HEK293T (cell line): ENCODE measurements at places on chromosomes 13 and 19.

GRCh38 chr13:106609116-106609515, 41.2 kb upstream of the ARGLU1 start:
- no peak for DNase-seq

GRCh38 chr13:25775986-25776385, 275.8 kb downstream of the SHISA2 start:
- no peak for DNase-seq

DNA sequence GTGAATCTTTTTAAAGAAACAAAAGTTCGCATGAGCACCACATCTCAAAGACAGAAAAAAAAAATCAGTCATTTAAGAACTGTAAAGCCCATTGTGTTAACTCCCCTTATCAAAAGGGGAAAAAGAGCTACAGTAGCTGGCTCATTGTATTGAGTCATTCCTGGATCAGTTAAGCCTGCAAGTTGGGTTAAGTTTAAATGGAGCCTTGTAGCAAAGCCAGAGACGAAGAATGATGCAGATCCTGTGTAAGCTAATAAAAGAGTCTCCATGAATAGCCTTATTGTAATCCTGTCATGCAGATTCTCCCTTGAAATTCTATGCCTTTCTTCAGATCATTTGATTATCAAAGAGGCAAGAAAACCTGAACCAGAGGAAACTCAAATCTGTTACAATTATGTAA, 83.8 kb downstream of the CRYL1 start:
- no peak for DNase-seq

DNA sequence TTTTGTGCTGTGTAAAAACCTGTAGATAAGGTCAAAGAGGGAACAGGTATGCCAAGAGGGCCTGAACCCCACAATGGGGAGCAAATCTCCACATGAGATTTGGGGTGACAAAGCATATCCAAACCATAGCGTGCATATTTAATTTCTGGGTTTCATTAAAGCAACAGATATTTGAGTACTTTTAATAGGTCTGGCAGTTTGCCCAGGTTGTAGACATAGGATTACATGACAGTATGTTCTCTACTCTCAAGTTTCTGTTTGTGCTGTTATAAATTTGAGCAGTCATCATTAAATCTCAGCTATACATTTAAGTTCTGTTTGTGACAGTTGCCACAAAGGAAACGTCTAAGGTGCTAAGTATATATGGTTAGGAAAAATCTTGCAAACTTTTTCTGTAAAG, 236.4 kb downstream of the ATP8A2 start:
- DNase-seq: no peak

DNA sequence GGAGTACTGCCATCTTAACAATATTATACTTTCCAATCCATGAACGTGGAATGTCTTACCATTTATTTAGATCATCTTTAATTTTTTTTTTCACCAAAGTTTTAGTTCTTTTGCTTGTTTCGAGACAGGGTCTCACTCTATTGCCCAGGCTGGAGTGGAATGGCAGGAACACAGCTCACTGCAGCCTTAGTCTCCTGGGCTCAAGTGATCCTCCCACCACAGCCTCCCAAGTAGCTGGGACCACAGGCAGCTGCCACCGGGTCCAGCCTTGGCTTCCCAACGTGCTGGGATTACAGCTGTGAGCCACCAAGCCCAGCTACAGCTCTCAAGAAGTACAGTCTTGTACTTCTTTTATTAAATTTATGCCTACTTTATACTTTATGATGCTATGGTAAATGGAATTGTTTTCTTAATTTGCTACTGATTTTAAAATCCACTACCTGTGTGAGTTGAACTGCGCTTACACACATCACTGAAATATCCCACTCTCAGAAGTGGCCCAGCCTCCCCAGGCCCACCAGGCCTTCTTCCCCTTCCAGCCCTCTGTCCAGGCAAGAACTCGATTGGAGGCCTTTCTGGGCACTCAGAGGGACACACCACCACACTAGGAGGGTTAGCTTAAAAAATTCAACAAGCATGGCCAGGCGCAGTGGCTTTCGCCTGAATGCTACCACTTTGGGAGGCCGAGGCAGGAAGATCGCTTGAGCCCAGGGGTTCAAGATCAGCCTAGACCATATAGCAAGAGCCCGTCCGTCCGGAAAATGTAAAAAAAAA, 1.0 kb upstream of the PGLS start:
- DNase-seq: no peak

DNA sequence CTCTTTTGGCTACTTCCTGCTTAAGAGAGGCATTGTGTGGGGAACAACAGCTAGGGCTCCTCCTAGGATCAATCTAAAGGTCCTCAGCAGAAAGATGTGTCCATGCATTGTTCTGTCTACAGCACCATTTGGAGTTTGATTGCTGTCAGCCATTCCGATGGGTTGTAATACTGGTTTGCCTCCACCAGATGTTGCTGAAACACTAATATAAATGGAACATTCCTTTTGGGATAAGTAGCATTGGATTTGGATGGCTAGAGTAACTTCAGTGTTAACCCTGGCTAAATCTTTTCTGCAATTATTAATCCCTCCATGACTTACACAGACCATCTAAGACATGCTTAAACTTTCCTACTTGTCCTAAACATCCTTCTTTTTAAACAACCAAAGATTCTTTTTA, 104.2 kb downstream of the TDRD3 start:
- no peak for DNase-seq

- DNase-seq: no peak
These were observed 116.9 kb downstream of the EFNB2 start for GRCh38 chr13:106418556-106418955.

GRCh38 chr13:67042556-67042955, 187.6 kb downstream of the PCDH9 start:
- no peak for DNase-seq

DNA sequence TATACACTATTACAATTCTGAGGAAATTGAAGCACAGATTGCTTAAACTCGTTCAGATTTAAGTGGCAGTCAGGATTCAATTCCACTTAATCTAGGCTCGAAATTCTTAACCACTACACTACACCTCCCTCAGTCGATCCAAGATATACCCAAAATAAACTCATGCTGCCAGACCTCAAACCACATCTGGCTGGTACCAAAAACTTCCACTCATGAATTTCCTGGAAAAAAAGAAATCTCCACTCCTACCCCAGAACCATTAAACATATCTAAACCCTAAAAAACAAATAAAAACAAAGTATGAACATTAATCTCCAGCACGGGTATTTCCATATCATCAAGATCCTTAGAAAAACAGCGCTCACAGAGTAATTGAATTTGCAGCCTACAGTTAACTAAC, 1.1 kb downstream of the ZFP30 start:
- DNase-seq: no peak

- no peak for DNase-seq
These were observed 21.8 kb downstream of the HCN2 start for GRCh38 chr19:611481-611868.

DNA sequence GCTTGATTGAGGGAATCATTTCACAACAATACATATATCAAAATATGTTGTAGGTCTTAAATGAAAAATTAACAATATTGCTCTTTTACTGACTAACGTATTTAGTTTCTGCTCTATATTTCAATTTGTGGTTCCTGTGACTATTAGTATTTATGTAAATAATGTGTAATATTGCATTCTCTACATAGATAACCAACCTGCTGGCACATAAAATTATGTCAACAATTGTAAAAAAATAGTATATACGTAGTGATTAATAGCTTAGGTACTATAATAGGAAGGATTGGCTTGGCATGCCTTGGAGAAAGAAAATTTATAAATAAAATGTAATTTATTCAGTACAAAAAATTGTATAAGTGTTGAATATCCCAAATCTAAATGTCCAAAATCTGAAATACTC, 1336.1 kb downstream of the PCDH9 start:
- no peak for DNase-seq

DNA sequence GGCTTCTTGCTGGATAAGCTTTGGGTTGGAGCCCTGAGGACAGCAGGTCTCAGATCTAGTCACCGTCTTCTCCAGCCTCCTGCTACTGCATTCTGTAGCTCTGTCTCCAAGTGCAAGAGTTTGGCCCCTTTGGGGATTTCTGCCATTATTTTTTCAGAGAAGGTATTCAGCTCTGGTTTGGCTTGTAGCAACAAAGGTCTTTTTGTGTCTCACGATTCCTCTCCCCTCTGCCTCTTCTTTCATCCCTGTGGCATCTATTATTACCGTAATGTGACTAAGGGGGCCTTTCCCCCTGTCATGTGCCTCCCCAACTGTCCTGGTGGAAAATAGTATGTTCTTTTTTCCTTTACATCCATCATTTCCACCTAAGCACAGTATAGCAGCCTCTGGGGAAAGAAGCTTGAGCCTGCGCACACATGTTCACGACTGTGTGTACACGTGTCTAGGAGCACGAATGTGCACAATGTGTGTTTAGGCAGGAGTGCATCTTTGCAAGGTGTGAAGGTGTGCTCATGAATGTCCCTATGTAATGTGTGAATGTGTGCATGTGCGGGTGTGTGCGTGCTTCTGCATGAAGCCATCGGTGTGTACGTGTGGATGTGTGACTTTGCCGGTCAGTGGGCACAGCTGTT, 273.9 kb downstream of the ZNF536 start:
- DNase-seq: no peak

- DNase-seq: no peak
These were observed at the start of gene ZNF135 for GRCh38 chr19:58059003-58059670. TSS of gene ZNF135 (plus strand) at chr19:58059282. CDS start at chr19:58060003, 721 bp downstream.

GRCh38 chr19:54481326-54481930, 8.3 kb upstream of the CDC42EP5 start:
- DNase-seq: peak; percentile 65

DNA sequence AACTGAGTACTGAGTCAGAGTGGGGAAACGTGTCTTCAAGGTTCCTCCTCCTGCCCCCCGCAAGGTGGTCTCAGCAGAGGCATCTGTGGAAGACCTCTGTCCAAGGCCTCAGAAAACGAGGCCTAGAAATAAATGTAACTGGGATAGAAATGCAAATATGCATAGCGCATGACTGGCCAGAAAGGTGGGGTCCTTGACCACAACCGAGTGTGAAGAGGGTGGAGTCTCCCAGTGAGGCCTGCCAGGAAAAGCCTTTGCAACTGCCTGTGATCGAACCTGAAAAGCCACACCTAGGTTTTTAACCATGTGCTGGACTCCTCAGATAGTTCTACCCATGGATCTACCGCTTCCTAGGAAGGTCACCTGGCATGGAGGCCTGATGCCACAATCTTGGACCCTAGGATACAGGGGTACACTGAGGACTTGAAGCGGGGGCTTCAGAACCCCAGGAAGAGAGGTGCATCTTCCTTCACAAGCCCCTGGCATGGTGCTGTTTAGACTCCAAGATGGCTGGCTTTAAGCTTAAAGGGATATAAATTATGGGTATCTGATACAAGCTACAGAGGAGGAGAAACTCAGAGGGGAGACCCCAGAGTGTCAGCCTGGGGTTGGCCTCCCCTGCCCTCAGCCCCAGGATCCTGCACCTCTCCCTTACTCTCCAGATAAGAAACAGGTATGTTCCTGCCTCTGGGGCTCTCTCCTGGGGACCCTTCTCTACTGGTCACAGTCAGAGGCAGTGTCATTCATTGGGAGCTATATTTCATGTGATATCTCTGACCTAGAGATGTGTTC, 18.3 kb upstream of the SIGLEC6 start:
- no peak for DNase-seq

GRCh38 chr13:113822266-113822665, 41.6 kb downstream of the GAS6 start:
- no peak for DNase-seq
